ENCODE measurements at places on chromosomes 3 and 15.
A peak's percentile ranks its signal among the peaks of the same experiment; 100 is the strongest.

GRCh38 chr15:53670701-53671100 lies 88.8 kb downstream of the WDR72 start:
- no peak for DNase-seq

GRCh38 chr15:79430901-79431635 lies 1.1 kb upstream of the MINAR1 start:
- DNase-seq, result no peak

- DNase-seq, result no peak
These were observed 763 bp downstream of the TRA2B start for GRCh38 chr3:185936814-185937688.

DNA sequence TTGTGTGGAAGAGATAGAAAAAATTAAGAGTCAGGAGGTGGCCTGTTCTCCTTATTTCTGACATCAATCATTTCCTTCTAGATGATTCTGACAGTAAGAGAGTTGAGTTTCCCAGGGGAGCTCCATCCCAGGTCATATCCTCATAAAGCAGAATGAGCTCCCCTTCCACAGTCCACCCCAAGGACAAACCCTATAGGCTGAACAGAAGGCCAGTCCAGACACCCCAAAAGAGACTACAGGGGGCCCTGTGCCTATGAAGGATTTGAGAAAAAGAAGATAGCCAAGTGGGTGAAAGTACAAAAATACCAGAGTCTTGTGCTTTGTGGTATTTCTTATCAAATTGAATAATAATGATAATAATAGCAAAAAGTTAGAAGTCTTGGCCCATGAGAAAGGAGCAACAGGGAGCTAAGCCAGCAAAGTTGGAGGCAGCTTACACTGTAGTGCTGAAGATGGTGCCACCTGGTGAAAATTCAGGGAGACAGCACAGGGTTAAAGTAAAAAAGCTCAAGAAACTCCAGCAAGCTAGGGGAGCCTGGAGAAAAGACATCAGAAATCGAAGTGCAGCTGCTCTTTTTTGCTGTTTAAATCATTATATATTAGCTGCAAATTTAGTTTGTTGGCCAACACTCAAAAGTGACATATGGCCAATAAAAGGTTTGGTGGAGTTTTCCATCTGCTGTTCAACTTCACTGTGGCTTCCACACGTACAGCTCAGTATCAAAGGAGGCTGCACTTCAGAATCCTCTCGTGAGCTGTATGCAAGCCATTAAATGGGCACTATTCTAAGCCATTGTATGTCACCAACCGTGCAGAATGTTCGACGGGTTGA lies 35.8 kb upstream of the SLC24A5 start:
- DNase-seq, result peak; percentile 5

DNA sequence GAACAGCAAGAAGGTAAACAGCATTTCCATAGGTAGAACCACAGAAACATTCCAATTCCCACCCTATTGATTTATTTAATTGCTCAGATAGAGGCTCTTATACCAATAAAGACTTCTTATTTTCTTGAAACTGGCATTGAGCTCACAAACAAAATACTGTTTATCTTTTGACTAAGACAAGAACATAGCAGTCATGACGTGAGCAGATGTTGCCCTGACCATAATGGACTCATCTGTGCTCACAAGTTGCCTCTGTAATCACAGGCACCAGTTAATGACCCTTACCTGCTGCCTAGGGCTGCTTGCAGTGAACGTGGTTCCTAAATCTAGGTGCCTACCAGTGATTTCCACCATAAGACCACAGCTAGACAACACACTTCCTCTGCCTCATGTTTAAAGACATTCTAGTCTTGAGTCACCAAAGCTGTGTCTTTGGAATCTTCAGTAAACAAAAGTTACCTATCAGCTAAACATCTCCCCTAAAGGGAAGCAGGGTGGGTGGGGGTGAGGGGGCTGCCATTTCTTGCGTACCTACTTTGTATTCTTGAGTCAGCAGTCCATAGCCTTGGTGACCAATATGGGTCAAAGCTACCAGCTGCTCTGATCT lies 2.1 kb downstream of the FYCO1 start:
- no peak for DNase-seq

DNA sequence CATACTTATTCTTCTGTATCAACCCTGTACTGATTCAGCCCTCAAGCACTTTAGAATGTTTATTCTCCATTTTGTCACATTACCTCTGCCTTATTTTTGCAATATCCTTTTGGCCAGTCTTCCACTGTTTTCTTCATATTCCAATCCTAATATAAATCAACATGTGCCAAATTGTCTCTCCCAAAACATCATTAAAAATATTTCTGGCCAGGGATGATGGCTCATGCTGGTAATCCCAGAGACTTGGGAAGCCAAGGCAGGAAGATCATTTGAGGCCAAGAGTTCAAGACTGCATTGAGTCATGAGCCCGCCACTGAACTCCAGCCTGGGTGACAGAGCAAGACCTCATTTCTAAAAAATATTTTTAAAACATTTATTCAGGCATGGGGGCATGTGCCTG lies 641.4 kb upstream of the CBLB start:
- DNase-seq, result no peak

- no peak for DNase-seq
These were observed 49.7 kb downstream of the ADAM10 start for GRCh38 chr15:58699769-58700168.

- no peak for DNase-seq
These were observed 249.1 kb downstream of the OCA2 start for GRCh38 chr15:27850050-27850449.

DNA sequence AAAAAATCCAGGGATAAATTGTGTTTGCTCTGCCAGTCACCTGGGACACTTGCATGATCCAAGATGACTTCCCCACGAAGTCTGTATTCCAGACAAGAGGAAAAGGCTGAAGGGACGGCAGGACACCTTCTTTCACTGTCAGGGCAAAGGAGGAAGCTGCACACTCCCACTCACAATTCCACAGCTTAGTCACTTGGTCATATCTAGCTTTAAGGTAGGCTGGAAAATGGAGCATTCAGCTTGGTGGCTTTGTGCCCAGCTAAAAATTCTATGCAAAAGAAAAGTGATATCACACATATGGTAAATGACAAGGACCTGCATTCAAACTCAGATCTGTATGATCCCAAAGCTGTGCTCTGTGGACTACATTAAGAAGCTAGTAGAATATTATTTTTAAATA lies 109.2 kb upstream of the TPM1 start:
- no peak for DNase-seq
